ENCODE measurements at places on chromosomes 7 and 10.

- no peak for DNase-seq
Observed at GRCh38 chr7:30545791-30546555, 41.3 kb upstream of the GGCT start.

DNA sequence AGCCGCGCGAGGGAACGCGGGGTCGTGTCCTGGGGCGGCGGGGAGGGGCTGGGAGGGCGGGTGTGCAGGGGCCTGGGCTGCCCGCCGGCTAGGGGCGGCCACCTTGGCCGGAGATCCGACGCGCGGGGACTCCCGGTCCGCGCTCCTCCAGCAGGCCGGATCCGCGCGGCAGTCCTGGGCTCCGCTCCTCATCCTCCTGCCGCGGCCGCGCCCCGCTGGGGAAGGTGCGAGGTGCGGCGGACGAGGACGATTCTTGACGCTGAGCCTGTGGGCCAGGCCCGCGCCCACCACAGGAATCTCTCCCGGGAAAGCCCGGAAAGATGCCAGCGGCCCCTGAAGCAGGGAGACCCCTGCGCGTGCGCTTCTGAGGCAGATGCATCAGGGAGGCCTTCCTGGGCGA, 6.6 kb upstream of the OGDHL start:
- DNase-seq, result no peak

GRCh38 chr7:69703099-69703498, 104.8 kb downstream of the AUTS2 start:
- no peak for DNase-seq

- no peak for DNase-seq
Observed at GRCh38 chr7:19749658-19750057, 23.8 kb downstream of the TMEM196 start.

DNA sequence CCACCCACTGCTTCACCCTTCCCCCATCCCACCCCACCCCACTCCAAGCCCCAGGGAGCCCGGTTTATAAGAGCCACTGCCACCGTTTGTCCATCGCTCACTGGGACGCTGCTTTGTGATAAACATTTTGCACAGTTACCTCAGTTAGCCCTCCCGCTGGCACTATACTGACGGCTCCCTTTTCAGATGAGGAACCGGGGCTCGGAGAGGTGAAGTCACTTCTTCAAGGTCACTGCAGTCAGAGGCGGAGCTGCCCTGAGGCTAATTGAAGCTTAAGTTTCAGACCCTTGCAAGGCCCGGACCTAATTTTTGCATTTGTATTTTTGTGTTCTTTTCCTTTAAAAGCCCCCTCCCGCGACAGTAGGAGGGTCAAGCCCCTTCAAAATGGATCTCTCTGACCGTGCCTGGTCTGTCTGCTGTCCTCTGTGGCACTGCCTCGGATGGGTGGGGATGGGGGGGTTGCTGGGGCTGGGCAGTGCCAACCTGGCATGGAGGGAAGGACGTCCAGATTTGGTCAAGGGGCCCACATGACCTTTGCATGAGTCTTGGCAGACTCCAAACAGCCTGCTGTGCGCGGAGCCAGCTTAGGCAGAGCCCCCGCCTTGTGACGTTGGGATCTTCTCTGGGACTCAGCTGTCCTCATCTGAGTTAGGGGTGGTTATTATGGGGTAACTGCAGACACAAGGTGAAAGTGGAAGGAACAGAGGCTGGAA, 17.7 kb upstream of the NODAL start:
- no peak for DNase-seq

GRCh38 chr7:18455606-18456005, 39.9 kb upstream of the HDAC9 start:
- DNase-seq, result no peak

DNA sequence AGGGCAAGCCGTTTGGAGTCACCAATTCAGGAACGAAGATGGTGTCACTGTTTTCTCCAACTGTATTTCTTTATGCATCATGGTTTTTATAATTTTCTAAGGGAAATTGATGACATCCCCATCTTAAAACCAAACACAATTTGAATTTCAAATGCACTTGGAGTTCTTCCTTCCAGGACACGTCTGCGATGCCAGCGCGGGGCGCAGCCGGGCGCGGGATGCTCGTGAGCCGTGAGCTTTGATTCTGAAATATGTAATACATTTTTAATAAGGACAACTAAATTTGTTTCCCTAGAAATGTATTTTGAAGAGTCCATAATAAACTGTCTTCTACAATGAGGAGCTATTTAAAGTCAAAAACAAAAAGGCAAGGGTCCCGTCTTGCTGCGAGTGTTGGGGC, 492.1 kb downstream of the DNAJB6 start:
- no peak for DNase-seq

DNA sequence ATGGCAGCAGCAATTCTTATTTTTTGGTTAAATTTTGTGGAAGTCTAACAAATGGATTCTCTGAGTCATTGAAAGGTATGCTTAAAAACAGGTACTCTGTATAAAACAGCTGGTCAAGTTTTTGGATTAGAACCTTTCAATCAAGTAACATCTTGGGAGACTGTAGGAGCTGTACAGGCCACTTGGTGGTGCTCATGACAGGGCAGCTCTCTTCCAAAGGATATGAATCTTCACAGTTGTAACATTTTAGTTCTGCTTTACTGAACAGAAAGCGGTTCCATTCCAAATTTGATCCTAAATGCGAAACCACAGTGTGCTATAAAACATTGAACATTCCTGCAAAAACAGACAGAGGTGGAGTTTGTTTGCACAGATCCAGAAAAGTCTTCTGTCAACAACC, 44.5 kb upstream of the AGR3 start:
- no peak for DNase-seq

DNA sequence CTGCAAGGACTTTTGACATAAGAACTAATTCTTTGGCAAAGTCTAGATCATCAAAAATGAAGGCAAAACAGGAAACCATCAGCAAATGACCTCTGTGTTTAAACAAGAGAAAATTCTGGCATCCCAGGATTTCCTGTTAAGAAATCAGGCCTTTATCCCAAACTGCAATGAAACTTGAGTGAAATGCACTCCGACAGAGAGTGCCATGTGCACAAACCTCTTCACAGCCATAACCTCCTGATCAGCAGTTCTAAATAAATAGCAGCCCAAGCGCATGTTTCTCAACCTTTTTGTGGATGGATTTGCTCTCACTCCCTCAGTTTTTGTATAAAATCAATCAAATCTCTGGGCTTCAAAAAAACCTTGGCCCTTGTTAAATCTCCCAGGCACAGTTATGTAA, 107.7 kb upstream of the EEPD1 start:
- no peak for DNase-seq

- DNase-seq, result no peak
Observed at GRCh38 chr10:125127110-125127509, 33.3 kb downstream of the CTBP2 start.

DNA sequence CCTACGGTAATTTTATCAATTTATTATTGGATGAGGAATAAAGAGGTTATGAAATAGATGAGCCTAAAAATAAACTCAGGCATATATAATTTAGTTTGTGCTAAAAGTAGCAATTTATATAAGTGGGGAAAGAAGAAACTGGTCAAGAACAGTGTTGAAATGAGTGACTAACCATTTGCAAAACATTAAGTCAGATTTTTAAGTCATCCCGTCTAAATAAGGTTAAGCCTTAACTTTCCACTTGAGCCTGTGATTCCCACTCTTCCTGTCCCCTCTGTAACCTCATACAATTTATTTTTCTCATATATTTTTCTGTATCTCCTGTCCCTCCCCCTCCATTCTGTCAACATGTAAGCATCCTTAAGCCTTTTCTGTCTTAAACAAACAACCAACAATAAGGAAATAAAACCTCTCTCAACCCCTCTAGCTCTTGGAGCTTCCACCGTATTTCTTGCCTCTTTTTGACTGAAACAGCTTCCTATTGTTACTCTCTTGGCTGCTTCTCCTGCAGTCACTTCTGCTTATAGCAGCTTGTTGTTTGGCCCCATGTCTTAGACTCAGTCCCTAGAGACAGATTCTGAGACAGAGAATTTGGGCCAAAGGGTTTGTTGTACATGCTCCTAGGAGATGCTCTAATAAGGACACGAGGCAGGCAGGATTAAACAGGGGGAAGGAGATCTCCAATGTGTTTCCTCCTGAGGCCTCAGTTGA, 109.7 kb downstream of the GNAI1 start:
- no peak for DNase-seq

DNA sequence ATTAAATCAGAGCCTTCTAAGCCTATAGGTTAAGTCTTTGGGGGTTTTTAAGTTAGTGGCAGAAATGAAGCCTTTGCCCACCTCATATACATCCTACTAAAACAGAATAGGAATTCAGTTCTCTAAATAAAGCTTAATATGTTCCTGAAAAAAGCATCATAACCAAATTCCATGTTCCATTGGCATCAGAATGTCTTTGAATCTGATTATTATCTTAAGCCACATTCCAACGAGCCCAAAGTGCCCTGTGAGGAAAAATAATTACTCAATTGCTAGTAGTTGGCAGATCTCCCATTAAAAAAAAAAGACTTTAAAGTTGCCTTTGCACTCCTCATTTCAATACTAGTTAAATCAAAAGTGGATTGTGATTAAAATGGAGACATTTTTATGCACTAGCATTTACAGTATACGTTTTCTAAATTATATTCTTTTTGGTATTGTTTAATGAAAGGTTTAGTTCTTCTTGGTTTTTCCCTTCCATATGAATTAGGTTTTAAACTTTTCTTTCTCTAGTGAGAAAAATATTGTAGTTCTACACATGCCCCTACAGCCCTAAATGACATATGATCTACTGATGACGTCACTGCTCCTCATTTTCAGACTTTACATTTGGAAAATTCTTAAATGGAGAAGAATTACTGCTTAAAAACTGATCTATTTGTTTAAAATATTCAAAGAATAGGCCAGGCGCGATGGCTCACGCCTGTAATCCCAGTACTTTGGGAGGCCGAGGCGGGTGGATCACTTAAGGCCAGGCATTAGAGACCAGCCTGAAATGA, 54.3 kb upstream of the CABCOCO1 start:
- no peak for DNase-seq

- no peak for DNase-seq
Observed at GRCh38 chr7:11655163-11655562, 176.8 kb downstream of the THSD7A start.

DNA sequence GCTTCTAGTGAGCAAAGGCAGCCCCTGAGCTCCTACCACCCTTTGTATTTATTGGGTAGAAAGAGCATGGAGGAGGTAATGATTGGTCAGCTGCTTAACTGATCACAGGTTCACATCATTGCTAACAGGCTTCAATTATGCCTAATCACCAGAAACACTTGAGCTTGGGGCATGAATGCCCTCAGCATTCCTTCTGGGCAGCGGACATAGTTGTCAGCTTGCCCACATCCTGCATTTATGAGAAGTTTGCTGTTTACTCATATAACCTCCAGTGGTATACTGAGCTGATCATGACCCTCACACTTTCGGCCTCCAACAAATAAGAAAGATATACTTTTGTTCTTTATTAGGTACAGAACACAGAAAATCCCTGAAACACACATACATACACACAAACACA, 140.3 kb upstream of the ODAD2 start:
- DNase-seq, result no peak

- DNase-seq, result no peak
Observed at GRCh38 chr10:123870260-123870659, 21.3 kb downstream of the CPXM2 start.

DNA sequence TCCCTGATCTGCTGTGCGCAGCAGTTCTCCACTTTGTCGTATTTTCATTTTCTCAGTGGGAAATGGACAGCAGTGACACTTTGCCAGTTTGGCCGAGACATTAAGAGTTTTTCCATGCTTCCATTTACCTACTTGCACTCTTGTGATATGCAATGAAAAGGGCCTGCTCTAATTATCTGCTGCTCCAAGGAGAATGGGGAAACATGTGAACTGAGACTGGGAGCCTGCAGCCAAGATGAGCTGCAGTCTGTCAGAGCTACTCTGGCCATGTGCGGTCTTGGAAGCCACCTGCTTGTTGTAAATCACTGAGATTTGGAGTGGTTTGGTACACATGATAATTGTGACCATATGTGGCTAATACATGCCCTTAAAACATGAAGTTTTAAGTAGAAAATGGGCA, 586.6 kb upstream of the POT1 start:
- DNase-seq, result no peak

- DNase-seq, result no peak
Observed at GRCh38 chr7:89067048-89067447, 271.5 kb upstream of the TEX47 start.

- DNase-seq, result no peak
Observed at GRCh38 chr10:22369434-22370072, 24.3 kb downstream of the SPAG6 start.

- DNase-seq, result no peak
Observed at GRCh38 chr10:24723386-24723787, 300 bp downstream of the ARHGAP21 start.

DNA sequence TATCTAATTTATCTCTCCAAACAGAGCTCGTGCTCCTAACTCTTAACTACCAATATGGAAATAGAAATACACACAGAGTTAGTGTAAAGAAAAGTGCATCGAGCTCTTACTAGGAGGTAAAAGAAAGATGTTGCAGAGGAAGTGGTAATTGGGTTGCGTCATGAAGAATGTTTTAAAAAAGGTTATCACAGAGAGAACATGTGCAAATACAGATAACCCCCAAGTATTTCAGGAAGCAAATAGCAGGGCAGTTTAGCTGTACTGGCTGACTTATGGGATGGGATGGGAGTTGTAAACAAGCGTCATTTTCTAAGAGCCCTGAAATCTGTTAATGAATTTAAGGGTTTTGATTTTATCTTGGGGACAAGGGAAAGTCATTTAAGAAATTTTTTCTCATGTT, 153.9 kb downstream of the AGMO start:
- no peak for DNase-seq

DNA sequence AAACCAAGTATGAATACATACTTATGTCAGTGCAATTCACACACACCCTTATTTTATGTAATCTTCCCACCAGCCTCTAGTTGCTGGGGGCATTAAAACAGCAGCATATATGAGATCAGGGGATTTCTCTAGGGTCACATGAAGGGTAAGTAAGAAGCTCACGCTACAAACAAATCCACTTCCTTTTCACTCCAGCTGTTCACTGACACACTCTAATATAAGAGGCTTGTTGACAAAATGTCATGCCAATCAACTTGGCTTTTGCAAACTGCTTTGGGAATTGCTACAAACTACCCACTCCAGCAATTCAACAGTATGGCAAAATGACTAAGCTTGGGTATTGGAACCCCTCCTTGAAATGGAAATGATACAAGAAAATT, 10.3 kb downstream of the FAM3C start:
- no peak for DNase-seq

- no peak for DNase-seq
Observed at GRCh38 chr10:100025576-100025975, 15.8 kb upstream of the DNMBP start.
